Right kidney (tissue), 9 donors: ENCODE measurements at places on chromosomes 5 and 9.

GRCh38 chr9:18473652-18474279, at the start of gene ADAMTSL1:
Gene ADAMTSL1, plus strand, starts transcription at chr9:18474153. Its CDS starts 80 bp downstream, at chr9:18474233.
- peak; percentile 57 for DNase-seq

DNA sequence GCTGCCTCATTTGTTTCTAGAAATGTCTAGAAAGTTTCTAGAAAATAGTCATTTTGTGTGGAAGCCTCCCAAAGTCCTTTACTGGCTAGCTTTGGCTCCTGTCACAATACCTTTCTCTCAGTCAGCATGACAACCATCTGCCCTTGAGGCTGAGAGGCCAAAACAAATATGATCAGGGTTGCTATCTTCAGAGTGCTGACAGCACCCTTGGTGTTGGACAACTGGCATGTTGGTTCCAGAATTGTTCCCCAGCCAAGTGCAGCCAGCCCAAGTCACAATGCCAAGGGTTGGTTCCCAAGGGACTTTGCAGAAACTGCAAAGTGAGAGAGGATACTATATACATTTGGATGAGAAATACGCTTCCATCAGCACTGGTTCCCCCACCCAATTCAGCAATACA, 140.9 kb upstream of the GAS1 start:
- no peak for DNase-seq

GRCh38 chr9:32991897-32992594, 9.4 kb downstream of the APTX start:
- no peak for DNase-seq

- DNase-seq, result no peak
These were observed 37.2 kb downstream of the MARVELD2 start for GRCh38 chr5:69451941-69452647.

DNA sequence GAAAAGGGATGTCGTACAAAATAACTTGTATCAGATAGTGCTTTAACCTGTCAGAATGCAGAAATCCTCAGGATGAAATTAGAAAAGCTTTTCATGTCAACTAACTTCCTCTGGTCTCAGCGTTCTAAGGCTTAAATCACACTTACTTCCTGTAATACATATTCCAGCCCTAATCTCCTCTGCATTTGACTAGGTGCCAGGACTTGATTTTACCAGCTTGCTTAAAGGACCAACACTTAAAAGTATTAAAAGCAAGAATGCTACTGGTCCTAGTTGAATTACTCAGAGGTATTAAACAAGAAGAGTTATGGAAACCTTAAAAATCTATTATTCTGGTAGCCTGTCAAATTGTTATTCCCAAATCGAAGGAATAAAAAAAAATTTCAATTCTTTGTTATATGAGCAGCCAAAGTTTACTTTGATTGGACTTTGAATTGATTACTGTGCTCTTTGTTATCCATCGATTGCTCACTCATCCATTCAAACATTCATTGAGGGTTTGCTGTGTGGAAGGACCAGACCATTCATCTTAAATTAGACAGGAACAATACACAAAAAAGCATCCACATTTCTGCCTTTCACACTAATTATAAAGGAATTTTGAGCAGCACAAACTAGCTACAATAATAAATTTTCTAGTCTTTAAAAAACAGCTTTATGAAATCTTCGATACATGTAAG, 108.7 kb downstream of the MUSK start:
- DNase-seq, result no peak

- DNase-seq, result no peak
These were observed 333.9 kb downstream of the NR2F1-AS1 start for GRCh38 chr5:93247105-93247504.

- DNase-seq, result no peak
These were observed 24.1 kb downstream of the SAR1B start for GRCh38 chr5:134608555-134608954.

DNA sequence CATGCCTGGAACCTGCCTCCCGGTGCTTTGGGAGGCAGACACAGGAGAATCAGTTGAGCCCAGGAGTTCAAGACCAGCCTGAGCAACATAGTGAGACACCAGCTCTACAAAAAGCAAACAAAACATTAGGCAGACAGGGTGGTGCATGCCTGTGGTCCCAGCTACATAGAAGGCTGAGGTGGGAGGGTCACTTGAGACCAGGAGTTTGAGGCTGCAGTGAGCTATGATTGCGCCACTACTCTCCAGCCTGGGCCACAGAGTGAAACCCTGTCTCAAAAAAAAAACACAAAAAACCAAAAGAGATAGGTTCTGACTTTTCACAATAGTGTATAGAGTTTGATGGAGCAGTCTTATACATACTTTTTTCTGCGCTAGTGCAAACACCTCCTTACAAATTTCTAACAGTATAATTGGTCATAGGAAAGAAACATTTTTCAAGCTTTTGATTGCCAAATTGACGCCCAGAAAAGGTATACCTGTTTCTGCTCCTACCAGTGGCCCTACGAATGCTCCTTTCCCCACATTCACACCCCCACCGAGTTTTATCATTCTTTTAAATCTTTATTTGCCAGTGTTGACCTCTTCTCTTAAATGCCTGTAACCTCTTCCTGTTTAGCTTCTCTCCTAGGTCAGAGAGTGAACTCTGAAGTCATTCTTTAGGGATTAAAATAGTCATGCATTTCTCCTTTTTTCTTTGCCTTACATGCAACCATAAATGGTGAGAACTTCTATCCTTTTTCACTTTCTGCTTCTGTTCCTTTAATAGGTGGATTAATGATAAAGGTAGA, 7.5 kb downstream of the DOCK8 start:
- DNase-seq, result no peak

DNA sequence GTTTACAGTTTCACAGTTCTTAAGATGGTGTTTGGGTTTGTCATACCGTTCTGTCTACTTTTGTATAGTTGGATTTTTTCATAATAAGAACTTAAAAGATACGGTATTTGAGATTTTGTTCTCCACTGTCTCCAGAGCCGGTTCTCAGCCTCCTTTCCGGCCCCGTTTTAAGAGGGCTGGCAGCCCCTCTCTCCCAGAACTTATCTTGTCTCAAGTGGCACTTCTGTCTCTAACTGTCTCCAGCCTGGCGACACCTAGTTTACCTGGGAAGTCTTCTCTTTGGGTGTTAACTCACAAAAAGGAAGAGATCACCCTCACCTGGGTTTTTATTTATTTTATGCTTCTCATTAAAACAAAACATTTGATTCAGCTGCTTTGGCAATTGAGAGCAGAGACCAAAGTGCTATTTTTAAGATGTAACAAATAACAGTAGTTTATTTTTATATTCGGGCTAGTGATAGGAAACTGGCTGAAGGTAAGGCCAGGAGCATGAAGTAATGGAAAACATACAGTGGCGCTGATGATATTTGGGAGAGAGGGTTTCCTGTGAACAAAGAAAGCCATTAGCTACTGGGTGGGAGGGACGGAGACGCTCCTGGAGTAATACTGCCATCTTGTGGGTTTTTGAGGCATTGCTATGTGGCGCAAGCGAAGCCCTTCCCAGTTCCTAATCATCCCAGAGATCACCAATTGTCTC, 48.3 kb downstream of the ACER2 start:
- peak; percentile 58 for DNase-seq

GRCh38 chr5:1488882-1489680, 34.7 kb downstream of the LPCAT1 start:
- no peak for DNase-seq

- no peak for DNase-seq
These were observed 6.2 kb upstream of the OLFM1 start for GRCh38 chr9:135081264-135081660.

DNA sequence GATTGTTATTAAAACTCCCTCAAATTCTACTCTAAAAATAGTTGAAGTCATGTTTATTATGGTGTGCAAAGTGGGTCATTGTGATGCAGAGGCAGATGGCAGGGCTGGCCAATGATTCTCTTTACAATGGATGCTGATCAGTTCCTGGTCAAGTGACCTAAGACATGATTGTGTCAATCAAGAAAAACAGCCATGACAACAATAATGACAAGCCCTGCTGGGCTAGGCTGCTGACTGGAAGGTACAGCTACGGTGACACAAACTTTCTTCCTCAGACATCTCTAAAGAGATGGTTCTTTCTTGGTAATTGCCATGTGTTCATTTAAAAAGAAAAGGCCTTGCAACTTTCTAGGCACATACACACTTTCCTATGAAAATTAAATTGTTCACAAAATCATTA, 3.6 kb downstream of the SLC24A2 start:
- DNase-seq, result no peak

DNA sequence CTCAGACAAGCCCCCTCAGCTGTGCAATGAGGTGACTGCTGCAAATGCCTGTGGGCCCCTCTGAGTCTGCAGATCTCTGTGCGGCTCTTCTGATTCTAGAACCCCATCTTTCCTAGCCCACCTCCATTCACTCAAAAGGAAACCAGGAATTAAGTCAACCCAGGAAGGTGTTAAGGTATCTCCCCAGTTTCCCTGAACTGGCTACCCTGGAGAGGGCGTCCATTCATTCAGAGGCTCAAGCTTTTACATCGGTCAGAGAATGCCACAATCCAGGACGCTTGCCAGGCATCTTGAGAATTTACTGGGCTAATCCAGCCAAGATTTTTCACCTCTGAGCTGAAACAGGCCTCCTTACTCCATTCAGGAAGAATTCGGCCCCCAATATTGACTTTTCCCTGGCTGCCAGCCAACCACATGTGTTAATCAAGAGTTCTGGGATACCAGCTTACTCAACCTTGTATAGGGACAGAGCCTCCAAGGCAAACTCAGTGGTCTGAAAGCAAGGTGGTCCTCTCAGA, 889 bp upstream of the ADAMTS12 start:
- no peak for DNase-seq

DNA sequence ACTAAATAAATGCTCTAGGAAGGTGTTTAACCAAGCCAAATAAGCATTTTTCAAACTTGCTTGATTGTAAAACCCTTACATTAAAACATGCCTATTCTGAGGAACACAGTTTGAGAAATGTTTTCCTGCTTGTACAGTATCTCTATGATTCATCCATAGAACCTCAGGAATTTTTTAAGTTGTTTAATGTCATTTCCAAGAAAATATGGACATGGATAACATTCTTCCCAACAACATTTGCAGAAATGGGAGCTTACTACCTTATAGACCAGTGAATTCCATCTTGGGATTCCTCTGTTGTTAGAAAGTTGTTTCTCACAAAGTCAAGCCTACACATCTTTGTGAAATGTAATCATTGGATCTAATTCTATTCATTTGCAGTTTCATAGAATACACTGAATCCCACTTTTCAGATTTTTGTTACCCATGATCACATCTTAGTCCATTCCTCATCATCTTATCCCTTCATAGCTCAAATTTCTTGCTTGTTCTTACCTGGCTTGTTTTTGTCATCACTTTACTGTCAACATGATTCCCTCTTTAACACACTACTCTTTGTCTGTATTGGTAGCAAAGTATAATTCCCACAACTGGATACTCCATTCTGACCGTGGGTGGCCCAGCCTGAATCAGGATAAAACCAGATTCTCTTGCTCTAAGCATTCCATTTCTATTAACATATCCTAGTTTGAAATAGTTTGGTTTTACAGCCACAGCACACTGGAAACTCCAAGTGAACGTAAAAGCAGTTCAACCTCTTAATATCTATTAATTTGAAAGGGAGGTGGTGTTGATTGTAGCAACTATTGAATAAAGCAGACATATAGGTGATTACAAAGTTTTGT, 49.4 kb upstream of the PAPPA start:
- no peak for DNase-seq

- no peak for DNase-seq
These were observed 145.7 kb downstream of the SEMA6A start for GRCh38 chr5:116428966-116429365.

- no peak for DNase-seq
These were observed 72.0 kb upstream of the IL12B start for GRCh38 chr5:159402311-159402710.

- no peak for DNase-seq
These were observed 1.6 kb upstream of the CCDC69 start for GRCh38 chr5:151225475-151225874.

DNA sequence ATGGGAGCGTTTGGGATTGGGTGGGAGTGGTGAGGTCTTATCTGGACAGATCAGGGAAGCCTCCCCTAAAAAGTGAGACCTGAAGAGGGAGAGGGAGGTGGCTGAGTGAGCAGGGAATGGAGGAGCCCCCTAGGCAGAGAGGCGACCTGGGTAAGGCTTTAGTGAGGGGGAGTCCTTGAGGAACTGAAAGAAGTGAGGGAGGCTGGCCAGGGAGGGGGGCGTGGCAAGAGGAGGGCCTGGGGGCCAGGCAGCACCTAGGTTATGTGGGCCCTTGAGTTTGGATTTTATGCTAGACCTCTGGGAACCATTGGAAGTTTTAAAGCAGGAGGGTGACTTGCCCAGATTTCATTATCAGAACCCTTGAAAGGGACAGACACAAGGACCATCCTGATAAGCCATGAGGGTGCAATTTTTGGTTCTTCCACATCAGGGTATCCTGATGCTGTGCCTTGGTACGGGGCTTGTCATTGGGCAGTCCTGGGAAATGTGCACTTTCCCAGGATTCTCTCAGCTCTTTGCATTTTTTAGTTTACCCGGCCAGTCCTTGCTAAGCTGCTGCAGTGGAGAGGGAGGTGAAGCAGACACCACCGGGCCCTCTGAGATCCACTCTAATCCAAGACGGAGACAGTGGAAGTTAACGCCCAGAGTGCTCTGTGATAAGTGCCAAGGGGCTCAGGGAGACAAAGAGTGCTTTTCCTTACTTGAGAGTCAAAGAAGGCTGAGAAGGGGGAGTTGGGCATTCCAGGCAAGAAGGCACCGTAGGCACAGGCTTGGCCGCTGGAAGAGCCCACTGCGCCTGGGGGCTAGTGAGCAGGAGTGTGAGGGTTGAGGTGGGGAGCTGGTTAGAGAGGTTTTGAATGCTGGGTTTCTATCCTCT, 16.1 kb downstream of the GSN start:
- no peak for DNase-seq

GRCh38 chr9:123787416-123787815, 142.5 kb downstream of the DENND1A start:
- DNase-seq, result no peak

- no peak for DNase-seq
These were observed 20.0 kb downstream of the OR2V1 start for GRCh38 chr5:181111010-181111409.

GRCh38 chr9:17082343-17083064, 52.3 kb upstream of the CNTLN start:
- DNase-seq, result no peak

GRCh38 chr5:32578363-32578762, 7.0 kb upstream of the SUB1 start:
- no peak for DNase-seq

DNA sequence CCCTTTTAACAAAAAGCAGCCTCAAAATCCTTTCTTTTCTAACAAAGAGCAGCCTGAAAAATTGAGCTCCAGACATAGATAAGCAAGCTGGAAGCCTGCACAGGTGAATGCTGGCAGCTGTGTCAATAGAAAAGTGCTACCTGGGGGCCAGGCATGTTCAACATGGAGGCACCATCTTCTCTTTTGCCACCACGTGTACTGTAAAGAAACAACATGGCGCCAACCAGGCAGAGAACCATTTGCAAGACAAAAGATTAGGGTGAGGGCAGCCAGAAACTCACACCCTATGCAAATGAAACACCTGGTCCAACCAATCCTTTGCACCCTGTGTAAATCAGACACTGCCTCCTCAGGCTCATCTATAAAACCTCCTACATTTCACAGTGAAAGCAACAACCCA, 96.0 kb downstream of the ACTL7B start:
- DNase-seq, result no peak

- no peak for DNase-seq
These were observed 73.4 kb upstream of the PPARGC1B start for GRCh38 chr5:149656576-149657182.
